ENCODE measurements at places on chromosomes 11 and 22. TPM values are rescaled to one million over a fixed set of nuclear protein-coding genes. Genes with fewer than 3 reads are reported as not detected.
A peak's percentile ranks its signal among the peaks of the same experiment; 100 is the strongest.

GRCh38 chr11:111581341-111581740 is 20.9 kb upstream of the SIK2 start:
- H3K27me3 ChIP-seq: no peaks in the 10 kb centered on the region
- no peak overlapping the region for H3K4me3 ChIP-seq
- H3K36me3 ChIP-seq: no peaks in the 10 kb centered on the region
- no peaks in the 10 kb centered on the region for H3K4me1 ChIP-seq

GRCh38 chr11:67095214-67095507 is 23.9 kb upstream of the KDM2A start:
- H3K36me3 ChIP-seq: no peaks in the 10 kb centered on the region
- no peaks in the 10 kb centered on the region for H3K4me1 ChIP-seq
- no peak overlapping the region for H3K4me3 ChIP-seq
- H3K27ac ChIP-seq: no peak overlapping the region

GRCh38 chr11:35163209-35163608 is 24.2 kb downstream of the CD44 start:
- peak overlapping the region; percentile 44 for H3K27ac ChIP-seq
- H3K36me3 ChIP-seq: no peaks in the 10 kb centered on the region
- DNase-seq: no peak

- H3K4me1 ChIP-seq: no peaks in the 10 kb centered on the region
- H3K4me3 ChIP-seq: no peak overlapping the region
- no peaks in the 10 kb centered on the region for H3K27me3 ChIP-seq
- H3K27ac ChIP-seq: no peak overlapping the region
- DNase-seq: no peak
Measured at GRCh38 chr11:108870373-108871020, 205.6 kb downstream of the DDX10 start.

- H3K4me1 ChIP-seq: peaks cover 34% of the 10 kb centered on the region
- H3K4me3 ChIP-seq: no peak overlapping the region
Measured at GRCh38 chr11:66339162-66339675, 3.0 kb upstream of the RIN1 start.

- no peaks in the 10 kb centered on the region for H3K36me3 ChIP-seq
- H3K4me3 ChIP-seq: no peak overlapping the region
Measured at GRCh38 chr22:43658823-43659222, 153.3 kb downstream of the EFCAB6 start.

DNA sequence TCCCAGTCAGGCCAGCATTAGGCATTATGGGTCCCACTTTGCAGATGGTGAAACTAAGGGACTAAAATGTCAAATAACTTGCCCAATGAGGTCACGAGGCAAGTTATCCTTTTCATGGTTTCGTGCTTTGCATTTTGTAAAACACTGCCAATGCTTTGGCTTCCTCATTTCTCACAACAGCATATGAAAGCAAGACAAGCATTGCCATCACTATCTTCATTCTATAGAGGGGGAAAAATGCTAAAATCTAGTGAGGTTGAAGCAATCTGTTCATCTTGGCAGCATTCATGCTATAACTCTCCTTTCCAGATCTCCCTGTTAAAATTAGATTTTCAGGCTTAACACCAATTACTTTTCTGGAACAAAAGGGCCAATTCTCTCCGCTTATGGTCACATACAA is 14.8 kb downstream of the FAM181B start:
- H3K27me3 ChIP-seq: peaks cover 8% of the 10 kb centered on the region
- H3K27ac ChIP-seq: no peak overlapping the region
- DNase-seq: no peak
- H3K4me1 ChIP-seq: no peaks in the 10 kb centered on the region
- H3K36me3 ChIP-seq: no peaks in the 10 kb centered on the region
- H3K4me3 ChIP-seq: no peak overlapping the region

GRCh38 chr22:21573750-21574494 is 6.4 kb downstream of the UBE2L3 start:
- no peaks in the 10 kb centered on the region for H3K27me3 ChIP-seq
- H3K36me3 ChIP-seq: peaks cover 4% of the 10 kb centered on the region
- H3K4me3 ChIP-seq: no peak overlapping the region
- peaks cover 59% of the 10 kb centered on the region for H3K4me1 ChIP-seq
- DNase-seq: no peak

GRCh38 chr11:60208146-60208895 is 25.4 kb upstream of the MS4A6A start:
- H3K27me3 ChIP-seq: no peaks in the 10 kb centered on the region
- H3K4me1 ChIP-seq: no peaks in the 10 kb centered on the region
- H3K36me3 ChIP-seq: no peaks in the 10 kb centered on the region
- no peak overlapping the region for H3K4me3 ChIP-seq
- no peak for DNase-seq

CCDC81 gene
- 0.38 TPM for total RNA-seq

NPAS4 gene
- not detected for total RNA-seq

Data from upper lobe of right lung (tissue), 1 donor.